KG1 (cell line): ENCODE measurements at places on chromosomes 6 and 20.
A peak's percentile ranks its signal among the peaks of the same experiment; 100 is the strongest.

- DNase-seq: no peak
Measured at GRCh38 chr6:73983367-73983766, 287.4 kb downstream of the CD109 start.

DNA sequence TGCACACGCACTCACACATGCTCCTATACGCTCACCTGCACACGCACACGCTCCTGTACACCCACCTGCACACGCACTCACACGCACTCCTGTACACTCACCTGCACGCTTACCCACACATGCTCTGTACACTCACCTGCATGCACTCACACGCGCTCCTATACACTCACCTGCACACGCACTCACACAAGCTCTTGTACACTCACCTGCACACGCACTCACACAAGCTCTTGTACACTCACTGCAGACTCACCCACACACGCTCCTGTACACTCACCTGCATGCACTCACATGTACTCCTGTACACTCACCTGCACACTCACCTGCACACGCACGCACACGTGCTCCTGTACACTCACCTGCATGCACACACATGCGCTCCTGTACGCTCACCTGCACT, 22.0 kb upstream of the TAF4 start:
- no peak for DNase-seq

DNA sequence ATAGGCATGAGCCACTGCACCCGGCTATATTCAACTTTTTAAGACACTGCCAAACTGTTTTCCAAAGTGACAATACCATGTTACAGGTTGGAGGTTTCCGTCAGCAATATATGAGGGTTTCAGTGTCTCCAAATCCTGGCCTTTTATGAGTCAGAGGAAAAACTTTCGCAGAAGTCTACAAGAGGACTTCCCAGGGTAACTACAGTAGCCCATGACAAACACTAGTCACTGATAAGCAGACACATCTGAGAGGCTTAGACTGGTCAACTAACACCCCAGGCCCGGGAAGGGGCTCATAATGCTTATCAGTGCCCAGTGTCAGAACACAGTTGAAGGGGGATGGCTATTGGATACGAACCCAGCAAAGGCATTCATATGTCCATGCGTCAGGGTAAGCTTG, 85.4 kb downstream of the SOX4 start:
- no peak for DNase-seq

DNA sequence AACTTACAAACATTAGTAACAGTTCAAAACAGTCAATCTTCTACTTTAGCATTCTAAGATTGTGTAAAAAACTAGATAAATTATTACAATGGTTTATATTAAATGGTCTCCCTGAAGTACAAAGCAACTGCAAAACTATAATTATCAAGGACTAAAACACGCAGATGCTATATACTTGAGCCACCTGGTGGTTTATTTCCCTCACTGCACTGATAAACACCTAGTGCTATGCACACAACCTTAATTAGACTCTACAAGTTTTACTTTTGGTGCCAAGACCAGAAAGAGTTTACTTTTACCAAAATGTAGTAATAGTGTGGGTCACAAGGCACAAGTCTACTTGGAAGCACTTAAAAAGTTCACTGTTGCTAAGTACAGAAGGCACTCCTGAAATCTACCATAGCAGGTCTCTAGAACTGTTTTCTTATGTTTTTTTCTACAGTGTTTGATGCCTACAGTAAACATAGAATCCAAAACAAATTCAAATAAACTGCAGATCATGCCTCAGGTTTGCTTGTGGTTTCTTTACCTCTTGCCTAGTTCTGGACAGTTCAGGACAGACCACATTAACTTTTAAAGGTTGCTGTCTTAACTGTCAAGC, 49.2 kb downstream of the GMDS start:
- peak; percentile 53 for DNase-seq

GRCh38 chr20:45419188-45420091, 3.5 kb downstream of the PIGT start:
- DNase-seq: no peak

DNA sequence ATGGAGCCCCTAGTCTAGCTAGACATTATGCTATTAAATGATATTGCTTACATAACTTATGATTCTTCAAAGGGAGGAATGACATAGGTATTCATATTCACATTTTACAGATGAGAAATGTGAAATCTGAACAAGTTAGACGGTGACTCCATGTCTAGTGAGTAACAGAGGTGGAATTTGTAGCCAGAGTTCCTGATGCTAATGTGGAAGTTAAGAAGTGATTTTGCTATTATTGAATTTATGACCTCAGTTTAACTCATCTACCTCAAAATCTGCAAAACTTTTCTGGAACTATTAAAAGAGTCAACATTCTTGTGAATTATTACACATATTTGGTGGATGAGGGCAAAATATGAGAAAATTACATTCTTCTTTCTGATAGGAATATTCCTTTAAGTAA, 347.6 kb upstream of the MMS22L start:
- DNase-seq: no peak
